ENCODE measurements at places on chromosomes 4 and X. TPM values are rescaled to one million over a fixed set of nuclear protein-coding genes. Genes with fewer than 3 reads are reported as not detected.
A peak's percentile ranks its signal among the peaks of the same experiment; 100 is the strongest.

DNA sequence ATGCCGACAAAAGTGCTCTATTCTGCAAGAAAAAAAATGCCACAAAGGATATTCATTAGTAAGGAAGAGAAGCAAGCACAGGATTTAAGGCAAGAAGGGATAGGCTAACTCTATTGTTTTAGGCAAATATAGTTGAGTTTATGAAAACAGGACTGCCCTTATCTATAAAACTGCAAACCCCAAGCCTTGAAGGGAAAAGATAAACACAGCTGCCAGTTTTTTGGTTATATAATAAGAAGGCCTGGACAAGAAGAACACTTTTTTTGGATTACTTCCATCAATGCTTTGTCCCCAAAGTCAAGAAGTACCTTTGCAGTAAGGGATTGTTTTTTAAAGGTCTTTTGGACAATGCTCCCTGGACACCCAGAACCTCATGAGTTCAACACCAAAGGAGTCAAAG, 45.4 kb upstream of the WWC2 start:
- DNase-seq, result no peak

DNA sequence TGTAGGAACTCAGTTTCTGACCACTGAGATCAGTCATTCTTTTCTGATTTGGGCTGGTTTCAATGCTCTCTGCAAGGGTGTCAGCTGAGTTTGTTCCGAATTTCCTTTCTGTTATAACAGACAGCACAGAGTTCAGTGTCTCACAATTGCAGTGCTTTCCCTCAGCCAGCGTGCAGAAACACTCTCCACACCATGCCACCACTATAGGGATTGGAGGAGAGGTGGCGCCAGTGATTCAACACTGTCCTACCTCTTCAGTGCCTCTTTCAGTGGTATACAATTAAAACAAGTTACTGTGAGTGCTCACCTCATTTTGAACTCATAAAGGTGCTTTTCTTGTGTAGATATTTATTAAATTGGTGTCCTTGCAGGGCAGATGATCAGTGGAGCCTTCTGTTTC, 413.2 kb upstream of the CXorf51B start:
- no peak for DNase-seq

- no peak for DNase-seq
Observed at GRCh38 chr4:169663831-169664230, 43.5 kb downstream of the CLCN3 start.

- peak; percentile 31 for DNase-seq
Observed at GRCh38 chrX:63657821-63658220, 127.2 kb downstream of the ARHGEF9 start.

DNA sequence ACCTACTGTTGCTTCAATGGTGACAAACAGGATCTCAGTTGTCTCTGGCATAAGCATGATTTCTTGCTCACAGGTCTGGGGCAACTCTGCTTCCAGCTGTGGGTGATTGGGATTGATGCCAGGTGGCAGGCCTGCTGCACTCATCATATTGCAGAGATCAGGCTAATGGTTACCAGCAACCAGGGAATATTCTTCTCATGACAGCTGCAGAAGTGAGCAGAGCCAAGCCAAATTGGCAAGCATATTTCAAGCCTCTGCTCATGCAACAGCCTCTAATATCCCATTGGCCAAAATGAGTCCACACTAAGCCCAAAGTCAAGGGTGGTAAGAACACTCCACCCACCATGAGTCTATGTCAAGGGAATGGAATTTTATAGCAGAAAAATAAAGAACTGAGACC, 26.7 kb upstream of the TBC1D19 start:
- peak; percentile 96 for DNase-seq

DNA sequence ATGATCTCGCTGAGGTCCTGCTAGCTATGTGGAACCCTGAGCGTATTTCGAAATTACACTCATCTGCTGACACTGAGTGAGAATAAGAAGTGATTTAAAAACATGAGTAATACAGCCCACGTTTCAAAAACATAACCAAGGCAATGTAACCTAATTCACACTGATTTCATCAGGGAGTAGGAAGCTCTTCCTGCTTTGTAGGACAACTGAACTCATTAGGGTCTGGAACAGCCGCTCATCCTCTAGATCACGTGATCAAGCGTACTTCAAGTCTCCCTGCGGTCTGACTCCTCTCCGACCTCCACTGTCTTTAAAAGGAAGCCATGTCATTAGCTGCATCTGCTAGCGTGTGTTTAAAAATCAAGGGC, 138.0 kb downstream of the NSUN7 start:
- DNase-seq, result peak; percentile 37

- DNase-seq, result peak; percentile 49
Observed at GRCh38 chr4:102825261-102826091, 1.9 kb downstream of the UBE2D3 start.

DNA sequence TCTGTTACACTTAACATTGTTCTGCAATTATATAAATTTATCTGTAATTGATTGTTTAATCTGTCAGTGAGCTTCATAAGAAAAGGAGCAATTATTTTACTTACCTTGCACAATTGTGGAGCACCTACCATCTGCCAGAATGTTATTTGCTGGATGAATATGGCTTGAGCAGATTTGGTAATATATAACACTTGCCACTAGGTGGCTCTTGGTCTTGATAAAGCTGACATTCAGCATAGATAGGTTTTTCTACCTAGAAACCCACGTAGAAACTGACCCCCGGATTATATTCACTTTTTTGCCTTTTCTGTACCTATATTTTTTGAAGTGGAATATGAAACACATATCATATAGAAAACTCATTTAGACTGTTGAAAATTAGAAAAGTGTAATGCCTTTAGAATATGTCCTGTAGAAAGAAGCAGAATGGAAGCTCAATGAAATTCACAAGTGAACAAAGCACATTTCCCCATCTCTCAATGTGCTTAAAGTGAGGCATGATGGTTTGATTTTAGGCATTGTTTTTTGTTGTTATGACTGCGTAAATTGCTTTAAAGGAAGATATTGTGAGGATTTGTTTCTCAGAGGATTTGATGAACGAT, 9.5 kb downstream of the RBPJ start:
- DNase-seq, result no peak

- DNase-seq, result no peak
Observed at GRCh38 chr4:103634236-103634635, 85.5 kb downstream of the TACR3 start.

- DNase-seq, result peak; percentile 93
Observed at GRCh38 chr4:25448379-25449109, 71.5 kb downstream of the ANAPC4 start.

GRCh38 chrX:115214151-115214550, 19.7 kb downstream of the LRCH2 start:
- no peak for DNase-seq

GRCh38 chr4:123110685-123111084, 188.3 kb upstream of the NUDT6 start:
- no peak for DNase-seq

DNA sequence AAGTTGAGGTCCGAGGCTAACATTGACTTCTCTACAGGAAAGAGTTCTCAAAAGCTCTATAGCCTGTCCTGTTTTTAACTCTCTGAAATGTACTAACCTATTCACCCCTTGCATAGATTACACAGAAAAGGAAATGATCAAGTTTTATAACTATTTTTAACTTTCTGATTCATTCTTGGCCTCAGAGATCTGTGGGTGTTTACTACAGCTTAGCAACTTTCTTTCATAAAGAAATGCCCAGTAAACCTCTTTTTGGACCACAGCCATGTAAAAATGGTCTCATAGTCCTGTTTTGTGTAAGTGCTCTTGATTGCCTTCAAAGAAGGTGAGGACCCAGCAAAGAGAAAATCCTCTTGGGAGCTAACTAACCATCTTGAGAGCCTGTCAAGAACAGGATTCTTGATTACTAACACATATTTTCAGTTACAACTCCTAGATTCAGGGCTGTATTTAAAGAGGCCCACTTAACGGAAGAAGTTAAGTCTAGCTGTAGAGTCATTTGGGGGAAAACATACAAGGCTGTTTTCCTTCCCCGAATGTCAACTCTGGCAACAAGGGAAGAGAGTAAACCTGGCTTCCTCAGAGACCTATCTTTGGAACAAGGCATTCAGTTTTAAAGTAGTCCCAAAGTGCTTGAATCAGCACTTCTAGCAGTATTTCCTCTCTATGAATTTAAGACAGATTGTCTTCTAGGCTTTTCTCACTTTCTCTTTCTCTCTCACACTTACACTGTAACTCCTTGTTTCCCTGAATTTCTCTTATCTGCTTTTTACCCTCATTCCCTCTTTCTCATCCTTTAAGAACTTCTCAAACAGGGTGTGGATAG, 78.2 kb downstream of the IL21 start:
- DNase-seq, result peak; percentile 19

DNA sequence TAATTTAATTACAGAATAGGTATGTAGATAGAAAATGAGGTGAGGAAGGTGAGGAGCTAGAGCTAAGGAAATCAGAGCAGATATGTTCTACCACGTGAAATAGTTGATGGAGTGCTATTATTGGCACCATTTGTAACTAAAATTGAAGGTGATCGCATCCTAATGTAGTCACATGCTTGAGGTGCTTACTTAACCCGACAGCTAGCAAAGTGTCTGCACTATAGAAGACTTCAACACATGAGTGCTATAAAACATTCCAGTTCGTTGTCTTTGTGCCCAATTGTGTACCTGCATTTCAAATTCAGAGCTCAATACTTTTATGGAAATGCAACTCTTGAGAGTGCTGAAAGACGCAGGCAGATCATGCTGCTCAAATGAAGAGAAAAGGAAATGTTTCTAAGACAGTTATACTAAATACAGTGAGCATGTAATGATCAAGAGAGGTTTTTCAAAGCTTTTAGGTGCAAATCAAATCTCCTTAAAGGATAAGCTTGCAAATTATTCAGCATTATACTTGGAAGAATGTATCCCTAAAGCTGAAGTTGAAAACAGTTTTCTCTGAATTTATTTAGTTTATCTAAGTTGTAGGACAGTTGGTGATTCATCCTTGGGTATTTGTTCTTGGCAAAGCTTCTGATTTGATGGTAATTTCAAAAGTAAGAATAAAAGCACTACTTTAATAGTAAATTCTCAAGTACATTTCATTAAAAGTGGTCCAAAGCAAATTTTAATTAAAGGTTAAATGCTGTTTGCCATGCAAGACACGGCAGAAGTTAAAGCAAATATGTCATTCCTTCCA, 223.9 kb upstream of the EPHA5 start:
- no peak for DNase-seq

GRCh38 chr4:180909279-180909678, 1333.9 kb upstream of the TENM3 start:
- no peak for DNase-seq

DNA sequence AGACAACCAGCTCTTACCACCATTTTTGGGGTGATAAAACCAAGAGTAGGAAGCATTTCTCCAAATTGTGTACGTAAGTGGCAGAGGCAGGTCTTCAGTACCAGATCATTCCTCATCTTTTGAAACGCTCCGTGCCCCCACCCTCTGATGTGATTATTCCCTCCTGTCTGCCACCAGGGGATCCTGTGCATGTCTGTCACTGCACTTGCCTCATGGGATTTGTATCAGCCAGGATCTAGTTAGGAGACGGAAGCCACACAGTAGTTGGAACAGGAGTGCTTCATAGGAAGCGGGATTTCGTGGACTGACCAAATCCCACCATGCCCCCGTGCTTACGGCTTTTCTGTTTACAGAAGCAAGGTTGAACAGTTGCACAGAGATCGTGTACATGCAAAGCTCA, 75.5 kb downstream of the SHROOM2 start:
- DNase-seq, result no peak

GRCh38 chr4:145011636-145012035, 86.4 kb downstream of the ANAPC10 start:
- DNase-seq, result no peak

DNA sequence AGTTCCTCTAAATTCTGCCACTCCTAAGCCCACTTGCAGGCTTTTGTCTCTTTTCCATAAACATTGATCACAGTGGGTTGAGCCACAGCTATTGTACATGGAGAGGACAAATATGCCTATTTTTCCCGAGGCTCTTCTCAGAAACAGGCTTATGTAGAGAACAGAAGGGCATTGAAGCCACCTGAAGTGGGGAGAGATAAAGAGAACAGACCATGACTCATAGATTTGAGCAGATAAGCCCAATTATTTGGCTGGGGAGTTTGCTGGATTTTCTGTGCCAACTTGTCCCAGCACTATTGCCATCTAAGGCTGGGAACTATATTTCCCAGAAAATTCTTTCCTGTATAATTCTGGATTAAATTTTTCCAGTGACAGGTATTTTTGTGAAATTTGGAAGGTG, 446.1 kb upstream of the RPS6KA3 start:
- no peak for DNase-seq

Gene FAM241A
- polyA plus RNA-seq, result 0.45 TPM

Gene AKAP14
- polyA plus RNA-seq, result not detected

Gene CENPVL2
- not detected for polyA plus RNA-seq

Gene RNF212
- 2.9 TPM for polyA plus RNA-seq

Gene PGRMC1
- 99.1 TPM for polyA plus RNA-seq

Gene HMX1
- polyA plus RNA-seq, result not detected

Gene RUFY3
- polyA plus RNA-seq, result 32.6 TPM

Gene RAB39B
- polyA plus RNA-seq, result 0.26 TPM

Gene FGF5
- polyA plus RNA-seq, result 43.7 TPM

Gene GABRE
- polyA plus RNA-seq, result 40.1 TPM

Gene CFP
- 0.05 TPM for polyA plus RNA-seq

Gene HMGN5
- polyA plus RNA-seq, result 1.0 TPM

Gene ZDHHC9
- polyA plus RNA-seq, result 47.5 TPM

Gene CT45A5
- not detected for polyA plus RNA-seq

Gene PAGE1
- not detected for polyA plus RNA-seq

Gene MAGEA4
- not detected for polyA plus RNA-seq

Gene STOX2
- 0.27 TPM for polyA plus RNA-seq

Gene TLL1
- polyA plus RNA-seq, result 0.33 TPM

Gene RRAGB
- 40.9 TPM for polyA plus RNA-seq
